ENCODE measurements at places on chromosomes 1 and 21.

DNA sequence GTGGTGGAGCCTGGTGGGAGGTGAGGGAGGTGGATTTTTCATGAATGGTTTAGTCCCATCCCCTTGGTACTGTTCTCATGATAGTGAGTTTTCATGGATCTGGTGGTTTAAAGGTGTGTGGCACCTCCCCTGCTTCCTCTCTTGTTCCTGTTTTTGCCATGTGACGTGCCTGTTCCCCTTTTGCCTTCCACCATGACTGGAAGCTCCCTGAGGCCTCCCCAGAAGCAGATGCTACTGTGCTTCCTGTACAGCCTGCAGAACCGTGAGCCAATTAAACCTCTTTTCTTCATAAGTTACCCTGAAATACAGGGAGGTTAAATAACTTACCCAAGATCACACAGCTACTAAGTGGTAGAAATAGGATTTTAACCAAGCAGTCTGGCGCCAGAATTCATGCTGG, 4.3 kb upstream of the HEYL start:
- no peak for DNase-seq

DNA sequence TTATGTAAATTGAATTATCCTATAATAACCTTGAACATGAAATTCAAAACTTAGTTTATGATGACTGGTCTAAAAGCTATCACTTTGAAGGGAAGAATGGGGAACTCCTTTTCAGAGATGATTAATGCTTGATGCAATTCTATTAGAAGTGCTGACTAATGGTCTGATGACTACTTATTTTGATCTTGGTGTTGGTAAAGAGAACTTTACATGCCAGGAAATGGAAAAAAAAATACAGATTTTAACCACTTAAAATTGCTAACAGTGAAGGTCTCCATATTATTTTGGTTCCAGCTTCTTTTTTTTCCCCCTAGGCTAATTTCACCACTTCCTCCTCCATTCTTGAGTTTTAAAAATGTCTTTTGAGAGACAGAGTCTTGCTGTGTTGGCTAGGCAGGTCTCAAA, 22.9 kb downstream of the S1PR1 start:
- DNase-seq = no peak

DNA sequence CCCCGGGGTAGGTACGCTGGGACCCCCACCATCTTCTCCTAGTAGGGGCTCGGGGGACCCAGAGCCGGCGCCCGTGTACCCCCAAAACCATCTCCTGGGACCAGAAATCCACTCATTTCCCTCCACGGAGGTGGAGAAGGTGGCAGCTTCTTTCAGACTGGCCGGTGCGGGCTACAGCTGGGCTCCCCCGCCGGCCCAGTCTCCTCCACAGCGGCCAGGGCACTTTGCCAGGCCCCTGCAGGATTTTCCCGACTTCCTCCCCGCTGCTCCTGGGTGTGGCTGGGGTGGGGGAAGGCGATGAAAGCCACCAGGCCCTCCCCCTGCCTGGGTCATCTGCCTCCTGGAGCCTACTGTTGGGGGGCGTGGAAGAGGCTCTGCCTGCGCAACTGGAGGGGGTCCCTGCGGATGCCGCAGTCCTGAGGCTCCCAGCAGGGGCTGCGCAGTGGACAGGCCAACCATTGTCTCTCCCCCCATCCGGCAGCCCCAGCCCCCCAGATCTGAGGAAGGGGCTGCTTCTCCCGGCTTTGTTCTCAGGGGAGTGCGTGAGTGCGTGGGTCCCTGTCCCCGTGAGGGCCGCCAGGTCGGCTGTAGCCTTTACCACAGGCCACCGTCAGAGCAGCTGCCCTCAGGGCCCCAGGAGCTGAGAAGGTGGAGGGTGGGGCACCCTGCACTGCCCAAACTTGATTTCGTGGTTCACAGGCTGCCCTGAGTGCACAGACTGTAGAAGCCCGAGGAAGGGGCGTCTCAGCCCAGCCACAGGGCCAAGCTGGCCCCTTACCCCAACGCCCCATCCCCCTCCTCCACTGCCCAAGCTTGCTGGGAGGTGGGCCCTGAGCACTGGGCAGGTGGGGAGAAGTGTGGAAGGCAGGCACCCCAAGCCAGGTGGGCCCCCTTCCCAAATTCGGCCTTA, 1.3 kb downstream of the AGRN start:
- peak; percentile 78 for DNase-seq

GRCh38 chr1:219503604-219504003, 109.3 kb downstream of the ZC3H11B start:
- no peak for DNase-seq

- no peak for DNase-seq
Observed at GRCh38 chr1:68313735-68314134, 81.4 kb upstream of the WLS start.

GRCh38 chr21:20463362-20463761, 534.8 kb upstream of the NCAM2 start:
- no peak for DNase-seq

- DNase-seq = no peak
Observed at GRCh38 chr1:246607462-246607861, 41.2 kb downstream of the CNST start.

DNA sequence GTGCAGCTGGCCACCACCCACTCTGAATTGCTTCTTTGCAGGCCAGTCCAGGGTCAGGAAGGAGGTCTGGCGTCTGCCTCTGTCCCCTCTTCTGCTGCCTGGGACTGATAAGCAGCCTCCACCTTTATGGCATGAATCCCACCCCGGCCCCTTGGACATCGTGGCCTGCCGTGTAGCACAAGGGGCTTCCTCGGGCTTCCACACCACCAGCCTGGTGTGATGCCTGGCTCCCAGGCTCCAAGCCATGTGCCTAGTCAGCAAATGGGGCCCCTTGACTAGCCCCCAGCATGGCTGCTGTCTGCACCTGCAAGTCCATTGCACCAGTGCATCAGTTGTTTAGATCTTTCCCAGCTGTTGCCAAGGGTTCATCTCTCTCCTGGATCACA, 9.9 kb upstream of the ARF1 start:
- DNase-seq = no peak

DNA sequence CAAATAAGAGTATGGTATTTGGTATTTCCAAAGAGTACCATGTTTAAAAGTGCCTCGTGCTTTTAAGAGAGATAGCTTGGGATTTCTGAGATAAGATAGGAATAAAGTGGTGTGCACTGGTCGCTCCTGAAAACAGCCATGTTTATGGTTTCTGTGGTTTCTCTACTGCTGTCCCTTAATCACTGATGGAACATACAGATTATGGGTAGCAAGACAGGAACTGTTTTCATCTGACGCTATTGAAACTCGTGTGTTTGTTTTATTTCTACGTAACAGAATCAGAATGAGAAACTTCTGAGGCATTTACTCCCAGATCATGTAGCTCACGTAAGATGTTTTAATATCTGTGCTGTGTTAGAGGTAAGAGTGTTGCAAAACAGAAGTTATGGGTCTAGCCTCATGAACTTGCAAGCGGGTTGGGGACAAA, 126.0 kb downstream of the KIAA0319L start:
- no peak for DNase-seq

- DNase-seq = no peak
Observed at GRCh38 chr1:21833392-21833976, 21.4 kb downstream of the LDLRAD2 start.

GRCh38 chr1:186559601-186560116, 98.7 kb upstream of the PDC start:
- DNase-seq = no peak

- peak; percentile 87 for DNase-seq
Observed at GRCh38 chr21:35051287-35051818, 2.3 kb upstream of the RUNX1 start.

DNA sequence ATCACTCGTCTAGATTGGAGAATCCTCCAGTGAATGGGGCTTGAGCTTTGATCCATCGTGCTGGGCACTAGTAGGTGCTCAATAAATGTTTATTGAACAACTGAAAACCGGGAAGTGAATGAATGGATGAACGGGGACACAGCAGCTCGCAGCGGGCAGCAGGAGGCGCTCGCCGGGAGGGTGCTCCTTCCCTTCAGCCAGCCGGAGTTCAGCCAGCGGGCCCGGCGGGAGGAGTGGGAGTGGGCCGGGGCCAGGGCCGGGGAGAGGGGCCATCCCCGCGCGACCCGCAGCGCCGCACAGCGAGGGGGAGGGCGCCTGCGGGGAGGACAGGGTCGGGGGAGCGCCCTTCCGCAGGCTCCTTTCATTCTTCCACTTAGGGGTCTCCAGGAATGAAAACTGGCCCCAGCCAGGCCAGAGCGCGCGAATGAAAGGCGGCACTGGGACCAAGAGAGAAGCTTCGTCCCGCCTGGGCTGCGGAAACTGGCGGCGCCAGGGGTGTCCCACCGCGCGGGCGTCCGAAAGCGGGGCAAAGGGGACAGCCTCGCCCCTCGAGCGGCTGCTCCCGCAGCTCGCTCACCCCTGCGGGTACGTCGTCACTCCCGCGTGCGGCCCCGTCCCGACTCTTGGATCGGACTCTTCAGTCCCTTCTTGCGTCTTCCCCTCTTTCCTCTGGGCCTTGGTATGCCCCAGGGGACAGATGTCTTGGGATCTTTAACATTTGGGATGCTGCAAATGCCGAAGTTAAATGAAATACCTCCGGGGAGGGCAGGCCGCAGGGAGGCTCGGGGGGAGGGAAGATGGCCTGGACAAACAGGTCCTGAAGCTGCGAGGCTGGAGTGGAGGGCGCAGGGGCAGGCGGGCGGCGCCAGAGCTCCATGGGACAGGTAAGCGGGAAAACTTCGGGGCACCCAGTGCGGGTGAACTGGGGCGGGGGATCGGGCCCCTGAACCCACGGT, 3.6 kb upstream of the INAVA start:
- DNase-seq = peak; percentile 90

DNA sequence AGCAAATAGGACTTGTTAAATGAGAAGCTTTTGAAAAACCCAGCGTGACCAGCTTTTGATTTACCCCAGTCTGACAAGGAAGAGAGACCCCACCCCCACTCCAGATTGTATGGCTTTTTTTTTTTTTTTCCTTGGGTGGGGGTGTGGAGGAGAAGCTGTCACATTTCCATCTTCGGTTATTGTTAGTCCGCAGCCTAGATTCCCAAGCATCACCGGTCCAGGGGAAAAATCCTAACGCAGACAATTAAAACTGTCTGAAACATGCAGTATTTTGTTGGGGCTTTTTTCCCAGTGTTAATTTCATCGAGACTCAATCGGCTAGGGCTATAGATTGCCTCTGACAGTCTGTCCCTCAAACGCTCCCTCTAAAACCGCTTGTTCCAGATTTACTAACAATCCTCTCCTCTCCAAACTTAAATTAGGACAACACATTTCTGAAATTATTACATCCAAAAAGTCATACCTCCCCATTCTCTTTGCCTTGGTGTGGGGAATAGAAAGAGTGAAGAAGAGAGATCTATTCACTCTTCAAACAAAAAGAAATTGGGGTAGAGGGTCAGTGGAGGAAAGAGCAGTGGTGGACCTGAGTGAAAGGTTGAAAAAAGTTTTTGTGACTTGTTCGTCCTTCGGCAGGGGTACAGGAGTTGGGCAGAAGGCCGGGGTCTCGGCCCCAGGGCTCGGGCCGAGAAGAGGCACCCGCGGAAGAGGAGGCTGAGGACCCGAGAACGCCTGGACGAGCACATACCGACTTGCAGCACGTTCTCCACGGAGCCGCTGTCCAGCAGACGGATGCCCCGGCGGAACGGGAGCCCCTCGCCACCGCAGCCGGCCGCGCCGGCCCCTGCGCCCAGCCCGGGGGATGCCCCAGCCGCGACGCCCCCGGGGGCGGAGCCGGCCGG, 1.1 kb downstream of the ZSWIM5 start:
- DNase-seq = peak; percentile 68

DNA sequence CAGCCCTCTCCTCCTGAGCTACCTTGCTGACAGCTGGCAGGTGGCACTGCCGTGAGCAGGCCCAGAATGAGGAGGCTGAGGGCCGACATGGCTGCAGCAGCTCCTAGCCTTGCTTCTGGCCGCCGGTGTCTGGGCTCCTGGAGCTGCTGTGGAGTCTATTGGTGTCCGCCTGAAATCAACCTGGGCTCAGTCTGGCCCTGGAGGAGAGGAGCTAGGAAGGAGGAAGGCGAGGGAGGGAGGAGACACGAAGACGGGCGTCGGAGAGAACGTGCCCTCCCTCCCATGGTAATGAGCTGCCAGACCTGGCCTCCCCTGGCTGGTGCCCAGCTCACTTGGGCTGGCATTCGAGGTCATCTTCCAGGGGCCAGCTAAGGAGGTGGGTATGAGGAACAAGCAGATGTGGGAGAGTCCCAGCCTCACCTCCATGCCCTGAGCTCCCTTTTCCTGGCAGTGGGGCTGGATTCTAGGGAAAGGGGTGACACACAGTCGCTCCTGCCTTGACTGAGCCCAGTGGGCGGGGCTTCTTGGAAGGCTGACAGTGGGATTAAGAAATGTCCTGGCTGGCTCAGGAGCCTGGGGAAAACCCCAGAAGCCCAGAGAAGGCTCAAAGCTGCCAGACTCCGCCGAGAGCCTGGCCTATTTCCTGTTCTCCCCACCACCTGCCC, at the start of gene PDZK1IP1:
PDZK1IP1 (minus strand) TSS at position 193 of the 665 bp plus-strand sequence; CDS start at position 89, 104 bp downstream.
- peak; percentile 68 for DNase-seq

- DNase-seq = no peak
Observed at GRCh38 chr1:117092594-117092993, 29.0 kb downstream of the TRIM45 start.

Measured in small intestine (tissue), 16 donors.